ENCODE measurements at places on chromosomes 5 and 9.

DNA sequence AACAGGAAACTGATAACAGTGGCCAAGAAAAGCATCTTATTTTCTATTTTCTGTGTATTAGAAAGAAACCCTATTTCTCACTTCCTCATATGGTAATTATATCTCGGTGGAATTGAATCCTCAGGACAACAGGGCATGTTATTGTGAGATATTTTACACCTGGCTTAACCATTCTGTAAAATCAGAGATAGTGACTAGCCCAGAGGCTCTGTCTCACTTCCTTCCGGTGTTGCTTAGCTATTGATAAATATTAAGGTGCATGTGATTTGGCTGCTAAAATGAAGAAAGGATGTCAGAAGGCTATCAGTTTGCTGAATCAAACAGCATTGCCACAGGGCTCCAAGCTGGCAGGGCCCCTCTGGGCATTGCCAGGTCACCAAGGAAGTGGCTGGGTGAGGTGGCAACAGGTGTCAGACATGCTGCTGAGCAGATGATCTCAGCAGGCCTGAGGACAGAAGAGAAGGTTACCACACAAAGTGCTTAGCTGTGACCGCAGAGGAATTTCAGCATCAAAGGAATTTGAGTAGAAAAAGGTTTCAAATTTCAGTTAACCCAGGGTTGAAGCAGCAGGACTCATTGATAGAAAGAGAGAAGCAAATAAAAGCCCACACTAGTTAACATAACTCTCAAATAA, 330.7 kb downstream of the PDE4D start:
- DNase-seq = no peak

DNA sequence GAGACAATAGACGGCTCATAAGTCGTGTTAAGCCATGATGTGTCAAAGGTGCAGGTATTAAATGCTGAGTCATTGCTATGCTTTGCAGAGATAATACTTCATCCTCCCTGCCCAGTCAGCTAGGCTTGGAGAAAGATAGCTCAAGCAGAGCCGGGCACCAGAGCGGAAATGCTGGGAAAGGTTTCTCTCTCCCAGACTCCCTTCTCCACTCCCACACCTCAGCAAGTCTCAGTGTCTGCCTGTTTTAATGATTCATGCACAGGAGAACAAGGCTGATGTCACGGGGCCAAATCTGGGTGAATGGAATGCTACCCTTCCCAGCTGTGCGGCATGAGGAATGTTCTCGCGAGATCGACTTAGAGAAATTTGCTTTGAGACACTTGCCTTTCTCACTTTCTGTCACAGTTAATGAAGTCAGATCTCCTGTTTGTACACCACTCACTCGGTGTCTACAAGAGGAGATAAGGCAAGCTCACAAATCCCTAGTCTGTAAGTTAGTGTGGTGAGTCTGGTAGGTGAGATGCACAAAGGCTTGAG, 204.4 kb downstream of the EFNA5 start:
- no peak for DNase-seq

DNA sequence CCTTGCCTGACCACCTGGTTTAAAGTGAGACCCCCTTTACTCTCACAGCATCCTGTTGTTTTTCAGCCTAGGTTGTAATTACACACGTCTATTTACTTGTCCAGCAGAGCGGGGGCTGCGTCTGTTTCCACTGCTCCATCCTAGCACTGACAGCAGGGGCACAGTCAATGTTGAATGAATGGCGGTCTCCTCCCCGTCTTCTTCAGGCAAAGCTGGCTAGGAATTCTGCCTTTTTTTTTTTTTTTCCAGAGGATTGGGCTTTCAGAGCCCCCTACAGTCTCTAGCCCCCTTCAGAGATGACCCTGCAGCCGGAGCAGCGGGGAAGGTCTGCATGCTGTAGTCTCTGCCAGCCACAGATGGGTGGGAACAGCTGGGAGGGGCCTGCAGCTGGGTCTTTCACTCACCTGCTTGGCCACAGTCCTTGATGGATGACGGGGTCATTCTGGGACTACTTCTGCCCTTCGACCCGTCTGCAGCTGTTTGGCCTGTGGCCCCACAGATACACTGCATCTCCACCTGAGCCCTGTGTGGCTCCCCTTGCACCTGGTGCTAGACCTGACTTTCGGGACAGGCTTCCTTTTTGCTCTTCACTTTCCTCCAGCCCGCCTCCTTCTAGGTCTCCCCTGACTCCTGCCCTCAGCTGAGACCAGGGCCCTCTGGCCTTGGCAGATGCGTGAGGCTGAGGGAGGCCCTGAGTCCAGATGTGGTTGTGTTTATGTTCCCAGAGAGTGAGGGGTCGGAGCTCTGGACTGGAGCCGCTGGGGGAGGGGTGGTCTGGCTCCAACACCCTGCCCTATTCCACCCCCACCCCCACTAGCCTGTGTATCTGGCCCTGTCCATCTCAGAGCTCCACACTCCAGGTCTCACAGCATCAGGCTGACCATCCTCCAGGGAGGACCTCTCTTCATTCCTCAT, 8.0 kb downstream of the PITX1 start:
- no peak for DNase-seq

GRCh38 chr5:57817001-57817453, 334.4 kb upstream of the ACTBL2 start:
- no peak for DNase-seq

DNA sequence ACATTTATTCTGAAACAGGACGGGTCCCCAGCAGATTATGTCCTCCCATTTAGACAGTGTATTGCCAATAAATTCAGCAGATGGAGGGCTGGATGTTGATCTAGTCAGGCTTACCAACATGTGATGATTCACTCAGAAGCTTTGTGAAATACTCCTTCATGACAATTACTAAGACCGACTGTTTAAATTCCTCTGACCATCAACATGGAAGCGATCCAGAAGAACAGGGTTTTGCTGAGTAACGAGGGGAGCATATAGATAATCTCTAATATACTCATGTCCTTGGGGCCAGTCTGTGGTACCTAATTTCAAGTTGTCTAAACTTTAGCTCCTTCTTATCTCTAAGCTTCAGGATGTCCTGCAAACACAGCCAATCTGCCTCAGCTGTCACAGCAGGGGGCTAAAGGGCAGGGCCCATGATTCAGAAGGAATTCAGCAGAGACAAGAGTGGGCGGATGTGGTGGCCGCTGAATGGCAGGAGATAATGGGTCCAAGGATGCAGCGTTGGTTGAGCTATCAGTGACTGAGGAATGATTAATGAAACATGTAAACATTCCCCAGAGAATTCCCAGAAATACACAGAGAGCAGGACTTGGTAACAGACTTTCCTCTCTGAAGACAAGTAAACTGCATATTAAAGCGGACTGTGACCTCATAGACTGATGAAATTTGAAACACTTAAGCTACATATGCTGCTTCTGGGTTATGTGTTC, 109.4 kb downstream of the ANKRD55 start:
- DNase-seq = no peak

- no peak for DNase-seq
Measured at GRCh38 chr5:59092758-59093157, 509.9 kb downstream of the RAB3C start.

DNA sequence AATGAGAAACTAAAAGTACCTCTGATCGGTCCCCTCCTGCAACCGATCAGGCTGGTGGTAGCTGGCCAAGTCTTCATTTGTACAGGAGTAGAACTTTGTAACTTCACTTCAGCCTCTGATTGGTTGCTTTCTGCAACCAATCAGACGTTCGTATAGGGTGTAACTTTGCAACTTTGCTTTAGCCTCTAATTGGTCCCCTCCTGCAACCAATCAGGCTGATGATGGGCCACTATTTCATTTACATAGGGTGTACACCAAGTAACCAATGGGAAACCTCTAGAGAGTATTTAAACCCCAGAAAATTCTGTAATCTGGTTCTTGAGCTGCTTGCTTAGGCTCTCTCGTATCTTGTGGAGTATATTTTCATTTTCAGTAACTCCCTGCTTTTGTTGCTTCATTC, 445.5 kb downstream of the MED10 start:
- DNase-seq = no peak

All from NCI-H187 treated with DMSO at 0.1 percent for 48 hours (cell line).